HFFc6 (cell line): ENCODE measurements at places on chromosomes 12 and 14. TPM values are rescaled to one million over a fixed set of nuclear protein-coding genes. Genes with fewer than 3 reads are reported as not detected.

DNA sequence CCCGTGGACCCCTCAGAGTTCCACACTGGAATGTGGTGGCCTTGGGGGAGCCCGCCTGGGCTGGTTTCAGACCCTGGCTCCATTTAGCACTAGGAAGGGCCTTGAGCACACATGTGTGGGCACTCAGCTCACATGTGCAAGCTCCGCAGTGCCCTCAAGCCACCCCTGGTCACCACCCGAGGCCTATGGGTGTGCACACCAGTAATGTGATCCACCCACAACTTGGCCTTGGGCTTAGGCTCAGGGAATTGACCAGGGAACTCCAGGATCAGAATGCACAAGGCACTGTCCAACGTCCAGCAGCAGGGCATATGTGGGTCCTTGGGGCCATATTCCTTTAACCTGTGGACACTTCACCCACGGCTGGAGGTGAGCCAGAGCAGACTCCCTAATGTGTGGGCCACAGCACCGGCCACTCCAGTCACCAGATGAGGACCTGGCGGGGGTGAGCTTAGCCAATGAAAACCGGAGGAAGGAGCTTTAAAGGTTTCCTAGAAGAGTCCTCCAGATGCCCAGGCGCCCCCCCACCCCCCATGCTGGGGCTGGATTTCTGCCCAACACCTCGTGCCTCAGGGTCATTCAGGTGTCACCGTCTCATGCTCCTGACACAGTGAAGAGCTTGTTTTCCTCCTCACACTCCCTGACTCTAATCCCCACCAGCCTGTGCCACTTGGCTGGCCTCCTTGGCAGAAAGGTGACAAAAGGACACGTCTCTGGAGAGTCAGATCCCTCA, 209.2 kb downstream of the ZFP36L1 start:
- DNase-seq = no peak

- no peak for DNase-seq
These were observed at the start of gene FOXG1 for GRCh38 chr14:28766469-28766955. Gene FOXG1 (plus strand): TSS chr14:28766787. CDS start chr14:28767280, 493 bp downstream.

DNA sequence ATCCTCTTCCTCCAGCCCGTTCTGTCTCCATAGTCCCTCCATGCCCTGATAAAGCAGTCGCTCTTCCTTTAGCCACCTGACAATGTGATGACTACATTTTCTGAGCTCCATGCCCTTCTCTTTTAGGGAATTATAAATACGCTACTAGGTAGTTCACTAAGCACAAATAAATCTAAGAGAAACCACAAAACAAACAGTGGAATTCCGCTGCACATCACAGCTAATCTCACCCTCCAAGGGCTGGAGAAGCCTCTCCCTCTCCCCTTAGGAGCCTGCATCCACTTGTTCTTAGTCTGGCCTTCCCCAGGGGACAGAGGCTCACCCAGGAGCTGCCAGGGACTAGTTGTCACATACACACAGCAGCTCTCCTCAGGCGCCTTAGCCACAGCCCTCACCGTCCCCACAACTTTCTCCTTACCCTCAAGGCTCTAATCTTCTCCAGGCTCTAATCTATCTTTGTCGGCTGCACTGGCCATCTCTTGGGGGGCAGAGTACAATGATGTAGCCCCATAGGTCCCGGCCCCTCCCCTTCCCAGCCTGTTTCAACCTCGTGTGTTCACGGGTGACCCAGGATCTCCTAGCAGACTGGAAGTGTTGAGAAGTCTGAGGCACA, 55.9 kb upstream of the GPR68 start:
- no peak for DNase-seq

- DNase-seq = peak; percentile 12
These were observed 583.9 kb upstream of the TBX3 start for GRCh38 chr12:115267891-115268290.

GRCh38 chr12:2583642-2584401, 210.9 kb upstream of the FKBP4 start:
- no peak for DNase-seq

HPD gene
- total RNA-seq = 0.20 TPM in 1 of 3 replicates, not detected in the others

- DNase-seq = no peak
These were observed 28.5 kb upstream of the PLEK2 start for GRCh38 chr14:67440513-67440912.

DNA sequence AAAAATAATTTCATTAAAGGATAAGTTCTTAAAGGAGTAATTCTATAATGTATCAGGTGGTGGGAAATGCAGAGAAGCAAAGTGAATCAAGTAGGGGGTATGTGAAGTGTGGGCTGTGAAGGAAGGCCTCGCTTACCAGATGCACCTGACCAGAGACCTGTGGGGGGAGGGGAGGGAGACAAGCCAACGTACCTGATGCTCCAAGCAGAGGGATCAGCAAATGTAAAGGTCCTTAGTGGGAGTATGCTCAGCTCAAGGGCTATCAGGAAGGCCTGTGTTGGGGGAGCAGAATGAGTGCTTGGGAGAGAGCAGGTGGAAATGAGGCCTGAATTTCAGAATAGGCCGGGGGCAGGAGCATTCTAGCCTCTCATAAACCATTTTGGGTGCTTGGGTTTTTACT, 57.1 kb downstream of the ANO4 start:
- no peak for DNase-seq

DNA sequence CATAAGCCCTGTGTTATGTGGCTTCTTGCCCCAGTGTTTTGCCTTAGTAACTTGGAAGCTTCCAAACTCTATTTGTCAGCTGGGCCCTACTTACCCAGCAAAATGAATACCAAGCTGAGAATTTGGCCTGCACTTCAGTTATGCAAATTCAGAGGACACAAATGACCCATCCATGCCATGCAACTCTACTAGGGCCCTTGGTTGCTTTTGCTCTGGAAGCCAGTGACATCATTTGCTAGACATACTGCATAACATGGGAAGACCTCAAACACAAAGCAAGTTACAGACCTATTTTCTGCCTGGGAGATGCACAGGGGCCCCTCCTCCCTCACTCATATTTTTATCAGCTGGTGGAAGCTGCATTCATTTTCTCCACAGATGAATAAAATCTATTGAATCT, 90.2 kb upstream of the PPM1H start:
- no peak for DNase-seq

DNA sequence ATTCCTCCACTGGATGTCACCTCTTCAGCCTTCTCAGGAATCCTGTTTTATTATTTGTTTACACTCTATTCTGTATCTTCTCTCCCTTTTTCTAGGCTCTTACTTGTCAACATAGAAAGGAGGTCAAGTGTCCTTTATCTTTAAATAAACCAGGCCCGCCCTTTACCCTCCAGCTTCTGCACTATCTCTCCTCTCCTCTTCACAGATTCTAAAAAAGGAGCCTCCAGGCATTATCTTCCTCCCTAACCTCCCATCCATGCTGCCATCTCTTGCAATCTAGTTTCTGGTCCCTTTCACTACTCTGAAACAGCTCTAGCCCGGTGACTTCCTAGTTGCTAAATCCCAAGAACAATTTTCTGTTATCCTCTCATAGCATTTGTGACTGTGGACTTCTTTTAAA, 24.1 kb upstream of the ARID2 start:
- no peak for DNase-seq
